ENCODE measurements at places on chromosomes 16 and 17. TPM values are rescaled to one million over a fixed set of nuclear protein-coding genes. Genes with fewer than 3 reads are reported as not detected.
A peak's percentile ranks its signal among the peaks of the same experiment; 100 is the strongest.

- DNase-seq = no peak
These were observed 60.6 kb upstream of the CRYM start for GRCh38 chr16:21338537-21339268.

GRCh38 chr16:4944333-4945281 lies 7.7 kb upstream of the PPL start:
- DNase-seq = no peak

- peak; percentile 80 for DNase-seq
These were observed at the start of the genes HEXD and OGFOD3 for GRCh38 chr17:82418001-82418986. TSS of gene HEXD (plus strand) at chr17:82418347. CDS start at chr17:82419800, 1,453 bp downstream. TSS of gene OGFOD3 (minus strand) at chr17:82418586. CDS start at chr17:82418485, 101 bp downstream.

GRCh38 chr17:77480509-77481215 lies 339.9 kb downstream of the SEC14L1 start:
- no peak for DNase-seq

DNA sequence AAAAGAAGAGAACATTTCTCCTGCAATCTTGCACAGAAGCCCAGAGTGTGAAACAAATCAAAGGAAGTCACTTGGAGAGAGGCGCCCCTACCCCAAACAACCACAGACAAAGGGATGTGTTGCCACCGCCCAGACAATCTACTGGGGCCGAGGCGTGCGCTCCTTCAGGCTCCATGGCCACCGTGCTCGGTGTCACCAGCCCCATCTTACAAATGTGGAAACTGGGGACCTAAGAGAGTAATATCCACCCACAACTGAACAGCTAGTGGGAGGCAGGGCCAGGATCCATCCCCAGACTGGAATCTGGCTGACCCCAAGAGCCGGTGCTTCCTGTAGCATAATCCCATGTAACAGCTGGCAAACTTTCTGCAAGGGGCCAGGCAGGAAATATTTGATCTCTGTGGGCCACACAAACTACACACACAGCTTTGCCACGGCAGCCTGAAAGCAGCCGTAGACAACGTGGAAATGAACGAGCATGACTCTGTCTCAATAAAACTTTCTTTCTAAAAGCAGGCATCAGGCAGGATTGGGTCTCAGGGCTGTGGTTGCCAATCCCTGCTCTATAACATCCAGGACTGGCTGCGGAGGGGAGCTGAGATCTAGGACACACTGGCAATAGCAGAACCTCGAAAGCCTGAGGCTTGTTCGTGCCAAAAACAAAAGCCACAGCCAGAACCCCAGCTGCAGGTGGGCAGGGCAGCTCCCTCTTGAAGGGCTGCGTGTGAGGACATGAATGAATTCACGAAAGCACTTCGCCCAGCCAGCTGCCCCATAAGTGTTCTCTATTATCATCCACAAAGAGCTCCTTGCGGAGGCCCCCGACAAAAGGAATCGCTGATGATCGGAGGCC lies 26.6 kb upstream of the GINS2 start:
- no peak for DNase-seq

GRCh38 chr17:17957584-17957916 lies 14.7 kb downstream of the TOM1L2 start:
- DNase-seq = no peak

- DNase-seq = no peak
These were observed 16.4 kb upstream of the MARCHF10 start for GRCh38 chr17:62824290-62825131.

GRCh38 chr16:77944631-77945030 lies 77.7 kb upstream of the CLEC3A start:
- DNase-seq = no peak

- DNase-seq = no peak
These were observed 2.7 kb downstream of the B9D1 start for GRCh38 chr17:19359856-19360255.

CD300C gene
- total RNA-seq = 0.50 TPM

SEPHS2 gene
- 25.9 TPM for total RNA-seq

HSDL1 gene
- total RNA-seq = 9.4 TPM
